ENCODE measurements at places on chromosomes 2 and 18.

GRCh38 chr2:172782506-172783164, 47.0 kb downstream of the RAPGEF4 start:
- DNase-seq, result no peak

GRCh38 chr2:125667630-125668029, 988.3 kb upstream of the GYPC start:
- DNase-seq, result no peak

- DNase-seq, result no peak
Measured at GRCh38 chr2:232652505-232652851, 19.1 kb downstream of the EFHD1 start.

DNA sequence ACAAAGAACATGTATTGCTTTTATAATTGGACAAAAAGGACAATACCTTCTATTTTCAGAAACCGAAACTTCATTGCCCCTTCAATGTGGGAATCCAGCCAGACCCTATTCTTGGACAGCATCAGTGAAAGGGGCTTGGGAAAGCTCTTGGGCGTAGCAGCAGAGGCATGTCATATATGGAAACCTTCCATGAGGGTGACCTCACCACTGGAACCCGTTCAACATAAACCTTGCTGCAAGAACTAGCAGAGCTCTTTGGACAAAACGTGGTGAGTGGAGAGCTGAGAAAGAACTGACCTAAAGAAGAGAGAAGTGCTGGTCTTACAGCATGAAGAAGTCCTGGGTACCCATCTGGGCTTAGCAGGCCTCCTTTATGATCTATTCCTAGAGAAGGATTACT, 22.7 kb upstream of the ACTG2 start:
- no peak for DNase-seq

GRCh38 chr2:170681311-170681710, 33.8 kb upstream of the SP5 start:
- no peak for DNase-seq

GRCh38 chr18:515838-516237, 15.3 kb upstream of the COLEC12 start:
- no peak for DNase-seq

- no peak for DNase-seq
Measured at GRCh38 chr2:239110595-239111048, 262.7 kb downstream of the TWIST2 start.

- DNase-seq, result no peak
Measured at GRCh38 chr2:26527726-26528585, 50.0 kb upstream of the OTOF start.

DNA sequence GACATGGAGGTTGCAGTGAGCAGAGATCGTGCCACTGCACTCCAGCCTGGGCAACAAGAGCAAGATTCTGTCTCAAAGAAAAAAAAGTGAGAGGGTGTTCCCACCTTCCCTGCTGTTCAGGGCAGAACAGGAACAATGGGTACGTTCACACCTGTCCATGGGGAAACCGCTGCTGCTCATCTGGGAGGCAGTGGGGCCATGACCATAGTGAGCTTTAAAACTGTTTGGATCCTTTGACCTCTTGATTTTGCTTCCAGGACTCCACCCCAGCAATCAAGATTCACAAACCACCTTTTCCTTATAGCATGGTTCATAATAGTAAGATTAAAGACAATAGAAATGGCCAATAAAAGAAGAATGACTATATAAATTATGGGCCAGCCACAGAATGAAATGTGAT, 209.2 kb downstream of the ARL4C start:
- DNase-seq, result no peak

GRCh38 chr18:45039376-45039775, 358.7 kb downstream of the SETBP1 start:
- DNase-seq, result no peak

GRCh38 chr2:218870984-218871344, 9.7 kb upstream of the WNT10A start:
- DNase-seq, result no peak

GRCh38 chr2:49404108-49404507, 249.8 kb upstream of the FSHR start:
- no peak for DNase-seq

GRCh38 chr2:107008843-107009242, 122.9 kb upstream of the ST6GAL2 start:
- no peak for DNase-seq

GRCh38 chr2:23658466-23658942, 268.4 kb downstream of the ATAD2B start:
- peak; percentile 86 for DNase-seq

GRCh38 chr18:51514128-51514527, 316.6 kb upstream of the MEX3C start:
- DNase-seq, result no peak

DNA sequence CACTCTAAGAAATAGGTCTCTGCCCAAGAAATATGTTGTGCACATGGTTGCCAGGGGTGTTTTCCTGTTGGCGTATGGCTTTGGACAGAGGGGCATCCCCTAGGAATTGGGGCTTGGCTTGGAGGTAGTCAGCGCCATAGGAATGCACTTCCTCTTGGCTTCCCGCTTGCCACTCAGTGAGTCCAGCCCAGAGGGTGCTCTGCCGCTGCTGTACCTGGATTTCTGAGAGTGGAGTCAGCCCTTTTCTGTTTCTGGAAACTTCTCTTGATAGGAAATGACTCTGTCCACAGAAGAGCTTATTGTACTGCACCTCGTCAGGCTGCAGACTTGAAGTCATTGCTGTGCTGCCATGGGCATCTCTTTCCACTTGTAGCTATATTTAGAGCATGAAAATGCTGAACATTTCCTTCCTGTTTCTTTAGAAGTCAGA, 116.7 kb upstream of the MGAT5 start:
- peak; percentile 25 for DNase-seq

DNA sequence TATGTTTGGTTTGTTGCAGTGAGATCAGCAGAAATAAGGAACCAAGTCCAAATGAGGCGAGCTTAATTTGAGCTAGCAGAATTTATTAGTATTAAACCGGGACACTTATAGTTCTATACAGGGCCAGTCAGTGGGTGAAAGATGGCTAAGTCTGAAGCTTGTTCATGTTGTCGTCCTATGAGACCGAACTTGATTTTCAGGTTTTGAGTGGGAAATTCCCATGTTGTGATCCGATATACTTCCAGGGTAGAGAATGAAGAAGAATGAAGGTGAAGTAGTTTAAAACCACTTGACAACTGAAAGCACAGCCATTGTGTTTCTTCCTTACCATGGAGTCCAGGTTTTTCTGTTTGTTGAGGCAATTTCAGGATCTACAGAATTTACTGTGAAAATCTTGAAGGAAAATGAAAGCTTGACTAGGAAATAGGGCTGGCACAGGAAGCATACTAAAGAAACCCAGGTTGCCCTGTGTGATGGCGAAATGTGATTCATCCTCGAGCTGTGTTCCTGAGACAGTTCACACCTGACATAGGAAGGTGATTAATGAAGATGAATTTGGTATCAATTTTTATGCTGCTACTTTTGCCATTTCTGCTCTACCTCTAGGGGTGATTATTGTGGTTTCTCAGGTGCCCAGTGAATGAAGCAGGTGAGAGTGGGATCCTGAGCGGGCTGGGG, 37.6 kb upstream of the MGAT5 start:
- no peak for DNase-seq

DNA sequence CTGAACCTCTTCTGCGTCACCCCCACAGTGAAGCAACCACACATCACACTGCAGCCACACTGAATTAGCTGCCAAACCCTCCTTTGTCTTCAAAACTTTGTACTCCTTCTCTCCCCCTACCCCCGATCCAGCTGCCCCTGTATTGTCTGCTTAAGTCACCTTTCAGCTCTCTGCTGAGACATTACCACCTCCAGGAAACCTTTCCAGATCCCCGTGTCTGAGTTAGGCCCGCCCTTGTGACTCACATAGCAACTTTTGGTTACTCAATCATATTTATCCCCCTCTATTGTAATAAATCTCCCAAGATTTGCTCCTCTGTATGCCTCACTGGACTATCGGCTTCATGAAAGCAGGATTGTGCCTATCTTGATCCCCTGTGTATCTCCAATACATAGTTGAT, 82.8 kb upstream of the CDCA7 start:
- DNase-seq, result no peak

DNA sequence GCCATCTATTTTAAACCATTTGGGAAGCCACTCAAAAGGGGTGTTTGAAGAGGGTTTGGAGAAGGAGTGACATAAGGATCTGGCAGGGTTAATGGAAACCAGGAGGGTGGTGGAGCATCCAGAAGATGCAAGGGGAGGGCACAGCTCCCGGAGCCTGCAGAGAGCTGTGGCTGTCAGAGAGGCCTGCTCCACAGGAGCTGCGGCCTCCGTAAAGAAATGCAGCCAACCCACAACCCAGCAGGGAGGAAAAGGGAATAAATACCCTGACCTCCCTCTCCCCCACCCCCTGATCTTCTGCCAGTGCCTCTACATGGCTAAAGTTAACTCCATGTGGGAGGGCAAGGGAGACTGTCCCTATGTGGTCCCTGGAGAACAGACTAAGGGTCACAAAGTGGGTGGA, 567.1 kb upstream of the POU3F3 start:
- DNase-seq, result no peak

DNA sequence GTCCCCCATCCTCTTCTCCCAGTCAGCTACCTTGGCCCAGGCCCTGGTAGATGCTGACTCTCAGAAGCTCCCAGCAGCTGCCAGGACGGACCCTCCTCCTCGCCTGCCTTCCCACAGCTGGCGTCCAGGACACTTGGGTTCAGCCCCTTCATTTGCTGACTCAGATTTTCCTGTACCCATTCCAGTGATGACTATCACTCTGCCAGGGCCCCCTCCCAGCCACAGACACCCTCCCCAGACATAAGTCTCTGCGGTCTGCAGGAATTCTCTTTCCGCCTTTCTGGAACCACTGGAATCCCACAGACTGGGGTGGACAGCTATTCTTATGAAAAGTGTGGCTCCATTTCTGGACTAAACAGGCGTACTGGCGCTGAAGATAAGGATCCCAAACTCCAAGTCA, 260.3 kb upstream of the EPAS1 start:
- no peak for DNase-seq

DNA sequence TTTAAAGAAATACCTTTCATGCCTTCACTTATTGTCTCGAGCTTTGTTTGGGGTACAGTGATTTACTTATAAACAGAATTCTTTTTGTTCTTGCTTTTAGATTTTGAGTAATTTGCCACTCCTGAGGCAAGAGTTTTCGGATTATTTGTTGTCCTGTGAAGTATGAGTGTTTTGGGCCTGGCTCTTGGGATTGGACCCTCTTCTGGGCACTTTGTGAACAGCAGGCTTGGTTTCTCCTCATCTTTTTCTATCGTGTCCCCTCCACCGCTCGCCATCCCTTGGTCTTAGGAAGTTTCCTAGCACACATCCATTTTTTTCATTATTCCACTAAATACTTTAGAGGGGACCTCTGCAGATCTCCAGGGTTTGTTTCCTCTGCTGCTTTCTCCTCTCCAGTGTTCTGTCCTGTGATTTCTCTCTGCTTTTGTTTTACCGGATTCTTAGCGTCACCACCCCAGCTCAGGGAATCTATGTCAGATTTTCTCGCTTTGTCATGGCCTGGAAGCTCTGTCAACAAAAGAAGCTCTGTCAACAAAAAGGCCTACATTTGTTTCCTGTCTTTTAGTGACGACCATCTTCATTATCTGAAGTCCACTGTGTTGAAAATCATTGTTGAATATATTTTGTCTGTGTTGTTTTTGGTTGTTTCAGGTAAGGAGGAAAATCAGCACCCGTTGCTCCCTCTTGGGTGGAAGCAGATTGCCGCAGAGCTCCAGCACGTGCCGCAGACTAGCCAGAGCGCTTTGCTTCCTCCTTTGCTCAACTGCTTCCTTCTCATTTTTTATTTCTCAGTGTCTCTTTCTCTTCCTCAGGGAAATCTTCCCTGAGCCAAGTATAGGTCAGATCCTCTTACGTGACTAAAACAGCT, 27.8 kb downstream of the ANKRD62 start:
- DNase-seq, result no peak

DNA sequence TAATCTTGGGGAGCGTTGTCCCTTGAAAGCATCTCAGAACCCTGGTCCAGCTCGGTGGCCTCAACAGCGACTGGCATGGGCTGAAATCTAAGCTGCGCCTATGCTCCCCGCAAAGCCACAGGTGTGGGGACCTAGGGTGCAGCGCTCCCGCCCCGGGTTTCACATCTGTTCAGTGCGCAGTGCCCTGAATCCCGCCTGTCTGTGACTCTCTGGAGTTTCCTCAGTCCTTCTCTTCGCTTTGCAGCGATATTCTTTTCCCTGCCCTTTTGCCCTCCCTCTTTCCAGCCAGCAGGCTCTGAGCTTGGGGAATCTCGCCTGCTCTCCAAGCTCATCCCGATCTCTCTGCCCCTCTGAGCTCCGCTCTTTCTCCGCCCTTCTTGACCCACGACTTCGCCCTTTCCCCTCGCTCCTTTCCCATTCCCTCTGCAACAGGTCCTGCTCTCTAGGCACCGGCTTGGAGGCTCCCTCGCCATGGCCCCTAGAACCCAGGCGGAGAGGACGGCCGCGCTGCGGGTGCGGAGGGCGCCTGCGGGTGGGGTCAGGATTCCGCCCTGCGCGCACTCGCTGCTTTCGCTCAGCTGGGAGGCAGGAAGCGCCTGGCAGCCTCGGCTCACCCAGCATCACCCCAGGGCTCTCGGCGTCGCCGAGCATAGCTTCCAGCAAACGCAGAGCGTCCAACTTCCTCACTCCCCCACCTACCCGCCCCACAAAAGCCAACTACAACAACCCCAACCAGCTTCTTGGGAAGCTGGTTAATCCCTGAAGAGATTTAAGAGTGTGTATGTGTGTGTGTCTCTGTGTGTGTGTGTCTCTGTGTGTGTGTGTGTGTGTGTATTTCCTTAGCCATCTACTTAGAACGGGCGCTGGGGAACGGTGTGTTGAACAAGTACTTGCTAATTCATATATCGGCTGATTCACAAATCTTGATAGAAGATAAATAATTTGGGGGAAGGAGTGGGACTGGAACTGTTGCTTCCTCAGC, 1.1 kb downstream of the GRP start:
- DNase-seq, result no peak

DNA sequence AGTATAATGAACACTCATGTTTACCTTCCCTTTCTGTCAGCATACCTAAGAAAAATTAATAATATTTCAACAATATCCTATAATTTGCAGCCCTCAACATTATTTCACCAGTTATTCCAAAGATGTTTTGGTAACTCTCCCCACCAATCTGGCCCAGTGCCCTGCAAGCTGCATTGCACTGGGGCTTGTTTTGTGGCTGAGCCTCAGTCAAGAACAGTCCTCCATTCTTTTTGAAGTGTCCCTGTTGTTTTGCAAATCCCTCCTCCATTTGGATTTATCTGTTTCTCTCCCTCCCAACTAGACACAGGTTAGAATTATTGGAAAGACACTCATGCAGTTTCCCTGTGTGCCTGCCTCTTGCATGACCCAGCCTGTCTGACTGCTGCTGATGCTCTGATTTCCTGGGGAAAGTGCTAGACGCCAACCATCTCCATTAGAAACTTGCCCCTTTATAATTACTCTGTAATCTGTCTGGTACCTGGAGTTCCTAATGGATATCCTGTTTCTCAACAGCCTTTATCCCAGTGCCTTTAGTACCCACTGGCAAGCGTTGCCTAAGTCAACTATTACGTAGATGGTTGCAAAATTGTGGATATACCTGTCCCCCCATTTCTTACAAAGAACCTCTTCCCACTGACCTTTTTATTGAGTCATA, 60.2 kb downstream of the EIF5B start:
- DNase-seq, result no peak

DNA sequence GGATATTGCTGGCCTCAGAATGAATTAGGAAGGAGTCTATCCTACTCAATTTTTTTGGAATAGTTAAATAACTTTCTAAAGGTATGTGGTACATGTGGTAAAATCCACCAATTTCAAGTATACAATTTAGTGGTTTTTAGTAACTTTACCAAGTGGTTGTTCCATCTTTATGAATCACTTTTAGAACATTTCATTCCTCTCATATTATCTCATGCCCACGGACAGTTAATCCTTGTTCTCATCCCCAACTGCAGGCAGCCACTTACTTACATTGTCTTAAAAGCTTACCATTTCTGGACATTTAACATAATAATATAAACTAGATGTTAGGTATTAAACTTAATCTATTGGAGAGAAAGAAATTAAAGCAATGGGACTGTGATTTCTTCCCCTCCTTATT, 146.3 kb upstream of the ZC3H15 start:
- DNase-seq, result no peak
